ENCODE measurements at places on chromosomes 1 and 21.
A peak's percentile ranks its signal among the peaks of the same experiment; 100 is the strongest.

GRCh38 chr1:200336901-200337391, 72.9 kb downstream of the ZNF281 start:
- peak; percentile 19 for DNase-seq

- DNase-seq, result peak; percentile 92
Measured at GRCh38 chr1:24201941-24202440, 14.9 kb upstream of the IFNLR1 start.

- peak; percentile 30 for DNase-seq
Measured at GRCh38 chr1:110508028-110508940, 10.7 kb downstream of the KCNA10 start.

GRCh38 chr1:243354511-243355153, 98.8 kb downstream of the SDCCAG8 start:
- peak; percentile 63 for DNase-seq

- DNase-seq, result no peak
Measured at GRCh38 chr1:6586404-6586816, 6.6 kb downstream of the ZBTB48 start.

GRCh38 chr1:151918819-151919610, 9.7 kb upstream of the THEM4 start:
- no peak for DNase-seq

DNA sequence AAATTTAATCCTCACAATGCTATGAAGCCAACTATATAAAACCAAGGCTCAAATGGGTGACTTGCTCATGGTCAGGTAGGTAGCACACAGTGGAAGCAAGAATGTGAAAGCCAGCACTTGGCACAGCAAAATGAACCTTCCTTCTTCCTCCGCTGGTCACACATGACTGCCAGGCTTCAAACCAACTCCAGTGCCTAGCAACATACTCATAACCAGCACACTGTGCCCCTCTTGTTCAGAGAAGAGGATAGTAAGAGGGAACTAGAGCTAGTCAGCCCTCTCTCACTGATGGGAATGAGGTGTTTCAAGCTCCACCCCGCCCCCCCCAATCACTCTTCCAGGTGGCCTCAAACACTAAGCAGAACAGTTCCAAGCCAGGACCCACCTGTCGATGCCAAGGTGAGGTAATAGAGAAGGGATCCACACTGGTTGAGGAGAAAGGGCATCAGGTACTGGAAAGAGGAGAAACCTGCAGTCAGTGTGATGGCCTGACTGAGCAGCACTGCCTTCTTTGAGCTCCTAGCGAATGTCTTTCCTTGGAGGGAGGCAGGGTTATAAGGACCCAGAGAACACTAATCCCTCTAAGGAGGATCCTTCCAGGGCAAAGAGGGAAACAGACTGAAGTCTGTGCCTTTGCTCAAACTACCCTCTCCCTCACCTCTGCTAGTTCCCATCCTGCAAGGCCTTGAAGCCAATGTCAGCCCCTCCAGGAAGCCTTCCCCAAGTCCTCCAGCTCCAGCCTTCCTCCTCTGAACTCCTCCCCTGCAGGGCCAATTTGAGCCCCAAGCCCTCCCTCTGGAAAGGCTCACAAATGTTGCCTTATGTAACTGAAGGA, 1.2 kb downstream of the TMEM234 start:
- DNase-seq, result no peak

- peak; percentile 0 for DNase-seq
Measured at GRCh38 chr1:217856342-217857034, 225.3 kb downstream of the SPATA17 start.

- DNase-seq, result no peak
Measured at GRCh38 chr1:234914606-234915290, 213.9 kb downstream of the TOMM20 start.
